ENCODE measurements at places on chromosomes 11 and 22. TPM values are rescaled to one million over a fixed set of nuclear protein-coding genes. Genes with fewer than 3 reads are reported as not detected.

DNA sequence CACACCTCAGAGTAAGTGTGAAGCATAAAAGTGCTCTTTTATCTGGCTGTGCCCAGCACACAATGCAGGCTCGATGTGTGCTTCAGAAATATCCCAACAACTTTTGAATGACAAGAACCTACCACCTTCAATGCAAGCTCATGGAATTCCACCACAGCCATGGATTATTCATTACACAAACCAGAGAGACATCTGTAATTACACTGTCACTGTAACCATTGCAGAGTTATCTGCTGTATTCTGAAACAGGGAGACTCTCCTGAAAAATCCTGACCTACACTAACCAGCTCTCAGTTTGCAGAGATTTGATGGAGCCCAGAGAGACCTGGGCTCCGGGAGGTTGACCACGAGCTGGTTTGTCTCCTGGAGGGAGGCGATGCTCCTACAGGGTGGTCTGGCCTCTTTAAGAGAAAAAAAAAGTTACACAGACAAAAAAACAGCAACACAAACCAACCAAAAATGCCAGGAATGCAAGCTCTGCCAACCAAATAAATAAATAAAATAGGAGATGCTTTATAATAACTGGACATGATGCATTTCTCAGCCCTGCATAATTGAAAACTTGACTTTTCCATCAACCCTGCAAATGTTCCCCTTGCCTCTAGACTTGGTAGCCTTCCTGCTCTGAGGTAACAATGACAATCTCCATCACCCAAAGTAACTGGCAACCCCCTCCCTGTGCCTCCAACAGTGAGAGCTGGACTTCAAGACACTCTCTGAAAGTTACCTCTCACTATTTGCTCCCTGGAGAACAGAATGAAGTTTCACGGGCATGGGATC is 69.7 kb downstream of the ETS1 start:
- DNase-seq: no peak
- peaks cover 3% of the 10 kb centered on the region for H3K36me3 ChIP-seq
- H3K27ac ChIP-seq: peak overlapping the region; percentile 96
- peak overlapping the region; percentile 96 for H3K4me3 ChIP-seq
- H3K4me1 ChIP-seq: peaks cover 3% of the 10 kb centered on the region

DNA sequence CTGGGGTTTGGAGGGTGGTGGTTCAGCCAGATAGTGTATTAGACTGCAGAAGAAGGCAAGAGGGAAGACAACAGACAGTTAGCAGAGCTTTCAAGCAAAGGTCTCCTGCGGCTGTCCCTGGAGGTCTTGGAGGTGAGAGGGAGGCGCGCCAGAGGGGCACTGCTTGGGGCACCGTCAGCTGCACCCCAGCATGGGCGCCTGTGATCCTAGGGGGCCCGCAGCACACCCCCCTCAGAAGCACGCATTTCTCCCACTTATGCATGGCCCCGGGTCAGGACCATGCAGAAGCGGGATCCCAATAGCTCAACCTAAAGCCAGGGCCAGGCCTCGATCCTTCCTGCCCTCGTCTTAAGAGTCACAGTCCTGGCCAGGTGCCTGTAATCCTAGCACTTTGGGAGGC is 26.5 kb downstream of the FGF4 start:
- no peaks in the 10 kb centered on the region for H3K36me3 ChIP-seq
- no peaks in the 10 kb centered on the region for H3K4me1 ChIP-seq
- no peak for DNase-seq
- no peaks in the 10 kb centered on the region for H3K27me3 ChIP-seq

DNA sequence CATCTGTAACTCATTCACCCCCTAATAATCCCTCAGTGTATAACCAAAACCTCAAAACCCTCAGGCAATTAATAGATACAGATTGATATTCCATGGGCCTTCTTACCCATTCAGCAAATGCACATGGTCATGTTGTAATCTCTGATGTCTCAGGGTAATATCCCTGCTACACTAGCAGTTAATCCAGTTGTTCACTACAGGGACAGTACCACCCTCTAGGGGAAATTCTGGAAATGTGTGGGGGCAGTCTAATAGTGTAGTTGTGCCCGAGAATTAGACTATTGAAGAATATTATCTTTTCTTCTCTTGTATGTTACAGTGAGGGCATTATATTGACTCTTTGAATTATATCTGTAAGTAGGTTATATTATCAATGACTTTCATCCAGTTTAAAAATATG is 175.4 kb downstream of the CWF19L2 start:
- no peak overlapping the region for H3K27ac ChIP-seq
- no peak overlapping the region for H3K4me3 ChIP-seq
- no peak for DNase-seq
- H3K36me3 ChIP-seq: no peaks in the 10 kb centered on the region
- no peaks in the 10 kb centered on the region for H3K4me1 ChIP-seq

- H3K4me3 ChIP-seq: no peak overlapping the region
- H3K27ac ChIP-seq: no peak overlapping the region
- no peaks in the 10 kb centered on the region for H3K27me3 ChIP-seq
- H3K36me3 ChIP-seq: peaks cover 2% of the 10 kb centered on the region
Measured at GRCh38 chr11:71948314-71949027, 19.6 kb downstream of the RNF121 start.

DNA sequence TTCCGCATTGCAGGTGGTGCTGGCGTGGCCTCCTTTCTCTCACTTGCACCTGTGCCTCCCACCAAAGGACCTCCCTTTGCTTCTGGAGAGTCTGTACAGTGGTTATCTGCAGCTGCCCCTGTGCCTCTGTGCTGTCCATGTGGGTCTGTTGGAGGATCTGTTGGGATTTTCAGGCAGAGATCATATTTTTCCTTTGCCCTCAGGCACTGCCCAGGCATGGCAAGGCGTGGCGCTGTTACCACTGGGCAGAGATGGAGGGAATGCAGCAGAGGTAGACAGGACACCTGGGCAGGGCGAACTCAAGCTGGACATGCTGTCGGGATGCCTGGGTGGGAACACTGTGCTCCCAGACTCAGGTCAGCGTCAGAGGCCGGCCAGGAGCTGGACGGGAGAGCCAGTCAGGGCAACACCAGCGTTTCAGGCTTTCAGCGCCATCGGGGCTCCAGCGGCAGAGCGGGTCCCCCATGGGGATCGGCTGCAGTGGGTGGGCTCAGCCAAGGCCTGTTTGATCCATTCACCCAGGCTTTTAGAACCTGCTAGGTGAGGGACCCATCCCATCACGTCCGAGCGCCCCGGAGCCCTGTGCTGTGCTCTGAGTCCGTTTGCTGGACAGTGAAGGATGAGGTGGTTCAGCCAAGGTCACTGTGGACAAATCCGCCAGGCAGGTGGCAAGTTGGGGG is 718.9 kb downstream of the BRD1 start:
- no peak overlapping the region for H3K27ac ChIP-seq
- no peak for DNase-seq
- H3K4me1 ChIP-seq: no peaks in the 10 kb centered on the region
- H3K4me3 ChIP-seq: no peak overlapping the region
- H3K36me3 ChIP-seq: no peaks in the 10 kb centered on the region

DNA sequence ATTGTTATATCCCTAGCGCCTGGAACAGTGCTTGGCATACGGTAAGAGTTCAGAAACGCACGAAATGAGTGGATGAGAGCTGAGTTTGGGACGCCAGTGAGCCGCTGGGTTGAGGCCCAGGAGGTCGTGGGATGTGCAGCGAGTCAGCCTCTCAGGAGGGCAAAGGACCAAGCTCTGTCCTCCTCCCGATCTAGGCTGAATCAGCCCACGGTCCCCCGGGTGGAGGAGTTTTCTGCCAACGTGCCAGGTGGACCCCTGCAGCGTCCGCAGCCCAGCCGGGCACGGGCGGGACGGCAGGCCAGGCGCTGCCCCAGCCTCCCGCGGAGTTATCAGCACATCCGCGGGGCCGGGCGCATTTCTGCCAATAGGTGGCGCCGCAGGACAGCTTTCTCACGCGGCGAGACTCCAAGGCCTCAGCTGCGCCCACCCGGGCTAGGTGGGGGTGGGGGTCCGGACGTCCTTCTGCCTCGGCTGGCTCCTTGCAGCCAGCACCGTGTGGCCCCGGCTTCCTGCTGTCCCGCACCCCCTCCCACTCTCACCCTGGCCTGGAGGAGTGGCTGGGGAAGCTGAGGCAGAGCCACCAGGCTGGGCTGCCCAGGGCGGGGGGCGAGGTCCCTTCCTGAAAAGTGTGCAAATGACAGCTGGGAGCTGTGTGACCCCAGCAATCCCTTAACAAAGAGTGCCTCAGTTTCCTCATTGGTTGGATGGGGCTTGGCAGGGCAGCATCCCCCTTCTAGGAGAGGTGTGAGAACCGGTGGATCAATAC is 2.2 kb upstream of the RPS19BP1 start:
- no peak overlapping the region for H3K27ac ChIP-seq
- H3K36me3 ChIP-seq: no peaks in the 10 kb centered on the region
- H3K27me3 ChIP-seq: no peaks in the 10 kb centered on the region
- H3K4me3 ChIP-seq: no peak overlapping the region
- no peak for DNase-seq

DNA sequence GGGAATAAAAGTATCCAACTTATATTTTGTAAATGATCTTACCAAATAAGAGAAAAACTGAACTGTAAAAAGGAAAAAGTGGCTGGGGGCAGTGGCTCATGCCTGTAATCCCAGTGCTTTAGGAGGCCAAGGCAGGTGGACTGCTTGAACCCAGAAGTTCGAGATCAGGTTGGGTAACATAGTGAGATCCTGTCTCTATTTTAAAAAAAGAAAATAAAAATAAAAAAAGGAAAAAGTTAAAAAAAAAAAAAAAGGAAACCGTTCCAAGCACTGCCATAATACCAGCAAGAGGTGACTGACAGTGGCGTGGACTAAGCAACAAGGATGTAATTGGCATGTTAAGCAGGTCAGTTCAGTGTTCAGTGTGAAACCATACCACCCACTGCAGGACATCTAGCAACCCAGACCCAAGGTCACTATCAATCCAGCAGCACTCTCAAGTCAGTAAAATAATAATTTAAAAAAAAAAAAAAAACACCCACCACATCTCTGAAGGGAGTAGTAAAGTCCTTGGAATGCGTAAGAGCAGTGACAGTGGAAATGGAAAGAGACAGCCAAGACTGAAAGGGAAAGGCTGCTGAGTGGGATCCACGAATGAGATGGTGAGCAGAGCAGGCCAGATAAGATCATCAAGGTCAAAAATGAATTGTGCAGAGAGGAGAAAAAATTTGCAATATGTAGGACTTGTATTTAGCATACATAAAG is 43.6 kb downstream of the MAPK1 start:
- no peak overlapping the region for H3K4me3 ChIP-seq
- H3K36me3 ChIP-seq: no peaks in the 10 kb centered on the region
- H3K27ac ChIP-seq: no peak overlapping the region
- H3K27me3 ChIP-seq: no peaks in the 10 kb centered on the region
- peaks cover 10% of the 10 kb centered on the region for H3K4me1 ChIP-seq

GRCh38 chr11:13207665-13208594 is 69.7 kb upstream of the BMAL1 start:
- H3K27me3 ChIP-seq: no peaks in the 10 kb centered on the region
- H3K4me1 ChIP-seq: peaks cover 20% of the 10 kb centered on the region
- H3K4me3 ChIP-seq: no peak overlapping the region
- DNase-seq: no peak
- no peak overlapping the region for H3K27ac ChIP-seq
- H3K36me3 ChIP-seq: no peaks in the 10 kb centered on the region

DNA sequence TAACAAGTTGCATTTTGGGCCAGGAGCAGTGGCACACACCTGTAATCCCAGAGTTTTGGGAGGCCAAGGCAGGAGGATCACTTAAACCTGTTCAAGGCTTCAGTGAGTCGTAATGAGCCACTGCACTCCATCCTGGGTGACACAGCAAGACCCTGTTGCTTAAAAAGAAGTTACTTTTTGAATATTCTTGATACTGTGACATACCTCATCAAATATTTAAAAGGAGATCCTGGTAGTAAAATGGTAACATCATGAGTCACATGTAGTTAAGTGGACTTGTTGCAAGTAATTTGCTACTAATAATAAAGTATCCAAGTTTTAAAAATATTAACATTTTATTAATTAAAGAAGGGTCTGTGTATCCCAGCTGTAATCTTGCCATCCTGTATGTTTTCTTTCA is 18.3 kb downstream of the HMGXB4 start:
- H3K27me3 ChIP-seq: no peaks in the 10 kb centered on the region
- H3K27ac ChIP-seq: no peak overlapping the region
- H3K4me3 ChIP-seq: no peak overlapping the region
- peaks cover 22% of the 10 kb centered on the region for H3K36me3 ChIP-seq
- no peaks in the 10 kb centered on the region for H3K4me1 ChIP-seq

- H3K4me1 ChIP-seq: no peaks in the 10 kb centered on the region
- no peak for DNase-seq
Measured at GRCh38 chr11:106761240-106761639, 257.0 kb downstream of the GUCY1A2 start.

DNA sequence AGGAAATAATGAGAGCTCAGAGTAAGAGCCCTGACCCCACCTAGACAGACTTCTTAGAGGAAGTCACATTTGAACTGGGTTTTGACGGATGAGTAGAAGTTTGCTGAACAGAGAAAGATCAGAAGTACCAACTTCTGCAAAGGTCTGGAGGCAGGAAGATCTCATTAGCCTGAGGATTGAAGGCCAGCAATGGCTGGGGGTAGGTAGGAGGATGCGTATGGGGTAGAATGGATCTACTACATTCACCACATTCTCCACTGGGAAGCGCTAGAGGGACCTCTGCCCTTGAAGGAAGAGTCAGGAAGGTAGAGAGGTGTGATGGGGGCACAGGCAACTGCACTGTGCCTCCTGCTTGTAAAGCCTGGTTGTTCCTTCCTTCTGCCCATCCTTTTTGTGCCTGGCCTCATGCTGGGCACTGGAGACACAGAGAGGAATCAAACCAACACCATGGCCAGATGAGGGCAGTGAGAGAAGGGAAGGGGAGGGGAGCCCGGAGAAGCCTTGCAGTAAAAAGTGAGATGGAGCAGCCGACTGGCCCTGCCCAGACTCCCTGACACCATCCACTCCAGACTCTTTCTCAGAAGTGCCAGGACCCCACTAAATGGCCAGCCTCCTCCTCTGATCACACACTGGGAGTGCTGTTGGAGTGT is 4.9 kb downstream of the TPBGL start:
- H3K27me3 ChIP-seq: peaks cover 2% of the 10 kb centered on the region
- H3K27ac ChIP-seq: no peak overlapping the region
- DNase-seq: no peak
- no peaks in the 10 kb centered on the region for H3K36me3 ChIP-seq
- no peak overlapping the region for H3K4me3 ChIP-seq

DNA sequence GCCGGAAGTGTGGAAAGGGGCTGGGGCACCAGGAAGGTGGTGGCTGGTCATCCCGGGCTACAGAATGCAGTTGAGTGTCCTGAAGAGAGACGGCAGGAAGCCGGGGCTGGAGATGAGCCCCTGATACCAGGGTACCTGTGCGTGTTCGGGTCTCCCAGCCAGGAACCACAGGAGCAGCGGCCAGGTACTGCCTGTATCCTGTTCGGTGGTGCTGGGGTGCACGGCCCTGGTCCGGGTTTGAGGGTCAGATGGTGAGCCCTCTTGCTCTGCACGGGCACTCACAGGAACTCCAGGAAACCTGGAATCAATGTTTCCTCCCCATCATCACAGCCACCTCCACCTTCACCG is 253.1 kb upstream of the B3GAT1 start:
- H3K4me1 ChIP-seq: no peaks in the 10 kb centered on the region
- H3K36me3 ChIP-seq: no peaks in the 10 kb centered on the region
- no peak overlapping the region for H3K27ac ChIP-seq
- H3K4me3 ChIP-seq: no peak overlapping the region

The MS4A4E gene
- 0.72 TPM for total RNA-seq

The GATD1 gene
- total RNA-seq: 62.3 TPM

The CDON gene
- total RNA-seq: 0.21 TPM

The PSMC3 gene
- 157 TPM for total RNA-seq

The OR2AT4 gene
- total RNA-seq: not detected

The INS gene
- not detected for total RNA-seq

The TECTA gene
- total RNA-seq: 0.05 TPM
